ENCODE measurements at places on chromosomes 11 and 22.

- DNase-seq: no peak
Observed at GRCh38 chr22:35135165-35135564, 69.2 kb downstream of the ISX start.

GRCh38 chr11:123569393-123569792 lies 85.0 kb downstream of the SCN3B start:
- DNase-seq: no peak

GRCh38 chr11:17772704-17773600 lies 38.4 kb downstream of the KCNC1 start:
- no peak for DNase-seq

DNA sequence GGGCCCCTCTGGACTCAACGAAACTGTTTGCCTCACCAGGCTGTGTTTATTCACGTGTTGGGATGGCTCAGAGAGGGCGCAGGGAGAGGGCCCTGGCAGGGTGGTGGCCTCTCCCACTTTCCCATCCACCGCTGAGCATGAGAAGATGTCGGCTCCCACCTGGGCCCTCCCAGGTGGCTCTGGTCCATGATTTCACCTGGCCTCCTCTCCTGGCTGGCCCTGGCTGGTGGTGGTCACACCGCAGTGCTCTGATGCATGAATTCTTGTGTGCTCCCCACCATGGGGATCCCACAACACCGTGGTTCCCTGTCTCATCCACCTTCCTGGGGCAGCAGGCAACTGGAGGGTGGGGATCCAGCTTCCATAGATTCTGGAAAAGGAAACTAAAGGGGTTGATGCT lies 13.4 kb downstream of the RTL6 start:
- DNase-seq: no peak

DNA sequence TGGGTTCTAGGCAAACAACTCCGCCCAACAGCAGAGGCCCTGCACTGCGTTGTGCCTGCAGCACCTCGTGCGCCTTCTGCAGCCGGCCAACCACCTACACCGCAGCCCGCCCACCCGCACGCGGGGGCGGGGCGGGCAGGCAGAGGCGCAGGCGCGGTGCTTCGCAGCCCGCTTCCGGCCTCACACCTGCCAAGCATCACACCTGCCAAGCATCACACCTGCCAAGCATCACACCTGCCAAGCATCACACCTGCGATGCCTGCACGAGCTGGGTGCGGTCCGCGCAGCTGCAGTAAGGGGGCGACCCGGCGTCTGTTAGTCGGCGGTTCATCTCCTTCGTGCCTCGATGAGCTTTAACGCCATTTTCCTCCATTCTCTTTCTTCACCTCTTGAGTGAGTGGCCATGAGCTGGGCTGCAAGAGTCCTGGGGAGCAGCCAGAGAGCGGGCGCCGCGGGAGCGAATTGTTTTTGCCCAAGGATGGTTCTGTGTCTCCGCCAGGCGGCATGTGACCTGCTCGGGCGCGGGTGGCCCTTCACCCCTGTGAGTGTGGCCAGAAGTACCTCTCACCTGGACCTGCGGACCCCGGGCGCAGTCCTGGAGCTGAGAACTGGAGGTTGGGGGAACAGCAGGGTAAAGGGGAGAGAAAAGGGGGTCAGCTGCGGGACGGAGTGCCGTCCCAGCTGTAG lies at the start of gene LDHAL6A:
LDHAL6A (plus strand) TSS at position 171 of the 687 bp plus-strand sequence. CDS start 825 bp downstream, outside the sequence.
- DNase-seq: no peak

DNA sequence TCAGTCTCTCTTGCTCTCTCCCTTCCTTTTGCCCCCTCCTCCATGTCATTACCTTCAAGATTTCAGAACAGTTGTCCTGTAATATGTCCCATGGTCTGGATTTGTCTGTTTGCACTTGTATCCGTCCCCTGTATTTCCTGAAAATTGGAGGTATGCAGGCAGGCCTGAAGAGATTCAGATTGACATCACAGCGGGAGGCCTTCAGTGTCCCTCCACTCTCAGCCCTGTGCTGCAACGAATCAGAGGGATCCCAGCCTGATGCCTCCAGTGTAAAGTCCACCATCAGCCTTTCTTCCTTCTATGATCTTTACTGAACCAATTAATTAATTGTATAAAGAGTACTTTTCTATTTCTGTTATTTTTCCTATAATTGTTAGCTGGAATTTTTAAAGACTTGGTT lies 57.3 kb downstream of the ELMOD1 start:
- no peak for DNase-seq

- DNase-seq: peak; percentile 77
Observed at GRCh38 chr11:250740-251299, 14.0 kb downstream of the PSMD13 start.

GRCh38 chr11:95499516-95500135 lies 268.6 kb upstream of the SESN3 start:
- DNase-seq: no peak

GRCh38 chr11:71447791-71448256 lies 369 bp downstream of the DHCR7 start:
- DNase-seq: peak; percentile 27

- no peak for DNase-seq
Observed at GRCh38 chr11:131909426-131910177, 539.2 kb downstream of the NTM start.

- DNase-seq: no peak
Observed at GRCh38 chr11:10164621-10165020, 129.4 kb downstream of the SBF2 start.

- DNase-seq: peak; percentile 97
Observed at GRCh38 chr11:4607781-4608666, at the start of gene TRIM68. Gene TRIM68 (minus strand): TSS chr11:4608231. CDS start chr11:4605504, 2,727 bp downstream.

DNA sequence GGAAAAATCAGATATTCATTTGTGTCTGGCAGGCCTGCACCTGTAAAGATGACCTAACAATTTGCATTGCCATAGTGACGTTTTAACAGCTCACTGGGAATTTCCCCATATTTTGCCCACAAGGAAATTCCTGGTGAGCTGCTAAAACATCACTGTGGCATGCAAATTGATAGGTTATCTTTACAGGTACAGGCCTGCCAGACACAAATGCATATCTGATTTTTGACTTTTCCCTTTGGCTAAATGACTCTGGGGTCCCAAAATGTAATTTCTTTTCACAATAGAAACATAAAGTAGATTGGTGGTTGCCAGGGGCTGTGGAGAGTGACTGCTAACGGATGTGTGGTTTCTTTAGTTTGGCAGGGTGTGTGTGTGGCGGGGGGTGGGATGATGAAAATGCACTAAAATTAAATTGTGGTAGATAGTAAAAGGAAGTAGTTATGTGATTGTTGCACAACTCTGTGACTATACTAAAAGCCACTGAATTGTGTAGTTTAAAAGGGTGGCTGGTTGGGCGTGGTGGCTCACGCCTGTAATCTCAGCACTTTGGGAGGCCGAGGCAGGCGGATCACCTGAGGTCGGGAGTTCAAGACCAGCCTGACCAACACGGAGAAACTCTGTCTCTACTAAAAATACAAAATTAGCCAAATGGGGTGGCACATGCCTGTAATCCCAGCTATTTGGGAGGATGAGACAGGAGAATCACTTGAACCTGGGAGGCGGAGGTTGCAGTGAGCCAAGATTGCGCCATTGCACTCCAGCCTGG lies 18.5 kb upstream of the FEZ1 start:
- DNase-seq: peak; percentile 75

GRCh38 chr11:83158357-83158786 lies 1.4 kb downstream of the PCF11 start:
- no peak for DNase-seq

DNA sequence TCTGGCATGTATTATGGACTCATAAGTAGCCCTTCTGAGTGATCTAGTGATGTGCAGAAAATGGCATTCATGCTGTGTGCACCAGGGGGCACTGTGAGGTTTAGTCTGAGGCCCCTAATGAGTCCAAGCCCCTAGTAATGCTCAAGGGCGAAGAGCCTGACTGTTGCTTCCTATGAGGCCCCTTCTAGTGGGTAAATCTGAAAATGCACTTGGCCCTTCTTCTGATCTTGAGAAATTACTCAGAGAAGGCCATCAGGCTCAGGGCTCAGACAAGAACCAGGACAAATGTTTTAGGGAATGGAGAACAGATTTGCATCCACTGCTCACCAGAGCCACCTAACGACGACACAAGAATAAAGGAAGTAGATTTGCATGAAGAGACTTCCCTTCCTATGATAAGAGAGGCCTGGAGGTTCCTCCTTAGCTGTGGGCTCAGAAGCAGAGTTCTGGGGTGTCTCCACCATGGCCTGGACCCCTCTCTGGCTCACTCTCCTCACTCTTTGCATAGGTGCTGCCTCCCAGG lies 75.8 kb downstream of the GGTLC2 start:
- DNase-seq: peak; percentile 64

DNA sequence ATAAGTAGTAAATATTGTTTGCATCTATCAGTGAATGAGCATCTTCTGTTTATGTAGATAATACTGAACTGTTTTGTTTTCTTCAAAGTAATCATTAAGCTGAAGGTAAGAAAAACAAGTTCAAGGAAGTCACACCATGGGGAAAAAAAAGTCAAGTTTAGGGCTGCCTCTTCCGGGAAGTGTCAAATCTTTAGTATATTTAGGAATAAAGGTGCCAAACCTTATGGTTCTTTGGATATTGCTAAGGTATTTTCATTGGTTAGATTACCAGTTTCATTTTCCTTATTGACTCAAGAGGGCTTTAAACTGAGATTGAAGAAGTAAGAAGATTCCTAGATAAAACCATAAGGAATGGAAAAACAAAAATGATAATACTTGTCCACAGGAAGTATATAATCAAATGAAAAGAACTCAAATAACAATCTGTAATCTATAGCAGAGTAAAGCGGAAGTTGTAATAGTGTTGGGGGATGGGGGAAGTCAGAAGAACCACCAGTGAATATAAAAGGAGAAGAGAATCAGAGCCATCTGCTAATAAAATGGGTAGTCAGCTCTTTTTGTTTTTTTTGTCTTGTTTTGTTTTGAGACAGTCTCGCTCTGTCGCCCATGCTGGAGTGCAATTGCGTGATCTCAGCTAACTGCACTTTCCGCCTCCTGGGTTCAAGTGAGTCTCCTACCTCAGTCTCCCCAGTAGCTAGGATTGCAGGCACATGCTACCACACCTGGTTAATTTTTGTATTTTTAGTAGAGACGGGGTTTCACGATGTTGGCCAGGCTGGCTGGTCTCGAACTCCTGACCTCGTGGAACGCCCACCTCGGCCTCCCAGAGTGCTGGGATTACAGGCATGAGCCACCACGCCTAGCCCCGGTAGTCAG lies 2.3 kb downstream of the ATM start:
- DNase-seq: peak; percentile 72

DNA sequence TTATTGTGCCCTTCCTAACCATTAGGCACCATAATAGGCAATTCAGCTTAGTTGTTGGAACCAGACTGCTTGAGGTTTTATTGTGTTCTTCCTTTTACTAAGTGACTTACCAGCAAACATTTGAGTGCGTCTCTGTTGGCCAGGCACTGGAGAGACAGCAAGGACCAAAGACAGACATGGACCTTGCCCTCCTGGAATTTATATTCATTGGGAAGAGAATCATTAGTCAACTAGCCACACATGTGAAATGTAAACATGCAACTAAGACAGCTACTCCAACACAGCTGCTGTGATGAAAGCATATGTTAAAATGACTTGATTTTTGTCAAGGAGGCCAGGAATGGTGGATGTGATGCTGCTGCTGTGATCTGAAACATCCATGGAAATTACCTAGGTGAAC lies 106.4 kb downstream of the TRAF6 start:
- no peak for DNase-seq

DNA sequence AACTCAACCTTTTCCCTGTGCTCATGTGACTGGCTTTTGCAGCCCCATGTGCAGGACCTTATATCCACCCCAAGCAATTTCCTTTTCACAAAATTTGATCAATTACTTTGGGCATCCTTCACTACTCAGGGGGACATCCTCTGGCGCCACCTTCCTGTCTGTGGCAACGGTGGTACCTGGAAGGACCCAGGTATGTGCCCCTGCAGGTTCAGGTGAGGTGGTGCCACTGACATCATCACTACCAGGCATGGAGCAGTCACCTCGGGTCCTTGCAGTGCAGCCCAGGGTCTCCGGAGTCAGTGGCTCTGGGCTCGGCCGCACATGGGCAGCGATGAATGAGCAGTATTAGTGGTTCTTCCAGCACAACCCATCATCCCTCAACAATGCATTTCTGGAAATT lies 37.7 kb upstream of the B3GAT1 start:
- no peak for DNase-seq

DNA sequence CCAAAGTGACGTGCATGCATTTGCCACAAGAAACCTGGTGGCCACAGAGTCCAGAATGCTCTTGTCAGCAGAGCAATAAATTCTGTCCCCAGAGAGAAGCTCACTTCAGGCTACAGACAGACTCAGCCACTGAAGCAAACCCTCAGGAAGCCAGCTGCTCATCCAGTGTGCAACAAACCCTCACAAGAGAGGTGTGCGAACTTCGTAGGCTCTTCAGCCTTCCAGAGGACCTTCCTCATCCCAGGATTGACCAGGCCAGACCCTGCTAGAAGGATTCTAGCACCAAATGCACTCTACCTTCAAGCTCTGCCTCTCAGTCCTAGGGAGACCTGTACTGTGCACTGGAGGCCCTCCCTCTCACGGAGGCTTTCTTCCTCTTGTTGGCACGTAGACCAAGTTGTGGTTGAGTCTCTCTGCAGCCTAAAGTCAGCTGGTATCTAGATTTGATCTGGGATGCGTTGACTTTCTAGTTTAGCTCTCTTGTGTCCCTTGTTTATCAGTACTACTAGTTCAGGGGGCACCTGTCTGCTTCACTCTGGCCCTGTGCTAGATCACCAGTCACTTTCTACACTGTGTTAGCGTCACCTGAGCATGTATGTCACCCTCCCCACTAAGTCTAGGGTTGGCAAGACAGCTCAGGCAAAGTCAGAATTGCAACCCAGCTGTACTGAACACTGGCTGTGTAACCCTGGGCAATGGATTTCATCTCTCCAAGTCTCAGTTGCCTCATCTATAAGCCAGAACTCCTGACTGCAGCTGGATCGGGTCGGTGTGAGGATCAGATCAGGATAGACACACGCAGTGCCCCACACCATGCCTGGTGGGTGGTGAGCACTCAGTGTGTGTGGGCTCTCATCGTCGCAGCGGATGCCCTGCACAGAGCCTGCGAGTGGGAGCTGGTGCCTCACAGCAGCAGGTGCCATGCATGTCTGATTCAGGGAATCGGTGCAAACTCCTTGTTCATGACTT lies 22.1 kb upstream of the TMPRSS13 start:
- peak; percentile 33 for DNase-seq

GRCh38 chr11:44999068-44999467 lies 48.4 kb upstream of the TP53I11 start:
- no peak for DNase-seq

DNA sequence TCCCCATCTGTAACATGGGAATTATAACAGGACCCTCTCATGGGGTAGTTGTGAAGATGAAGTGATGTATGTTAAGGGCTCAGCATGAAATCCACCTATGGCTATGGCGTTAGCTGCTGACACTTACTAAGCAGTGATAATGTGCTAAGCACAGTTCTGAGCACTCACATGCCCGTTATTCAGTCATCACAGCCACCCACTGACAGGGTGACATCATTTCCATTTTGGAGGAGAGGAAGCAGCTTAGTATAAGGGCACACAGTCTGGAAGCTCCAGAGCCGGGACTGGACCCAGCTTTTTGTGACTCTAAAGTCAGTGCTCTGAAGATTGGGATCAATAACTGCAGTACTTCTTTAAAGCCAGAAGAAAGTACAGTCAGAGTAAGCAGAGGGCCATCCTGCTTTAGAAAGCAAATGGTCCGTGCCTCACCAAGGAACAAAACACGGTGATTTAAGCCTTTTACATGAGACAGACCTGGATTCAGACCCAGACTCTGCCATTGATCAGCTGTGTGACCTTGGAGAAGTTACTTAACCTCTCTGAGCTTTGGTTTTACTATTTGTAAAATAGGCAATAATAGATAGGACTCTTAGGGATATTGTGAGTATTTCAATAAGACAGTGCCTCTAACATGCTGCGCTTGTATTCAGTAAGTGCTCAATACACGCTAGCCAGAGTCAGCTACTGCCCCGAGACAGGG lies 61.5 kb downstream of the SGSM1 start:
- no peak for DNase-seq
